ENCODE measurements at places on chromosomes 2 and 18.

- DNase-seq = no peak
These were observed 92.9 kb downstream of the MAP4K4 start for GRCh38 chr2:101790416-101790815.

DNA sequence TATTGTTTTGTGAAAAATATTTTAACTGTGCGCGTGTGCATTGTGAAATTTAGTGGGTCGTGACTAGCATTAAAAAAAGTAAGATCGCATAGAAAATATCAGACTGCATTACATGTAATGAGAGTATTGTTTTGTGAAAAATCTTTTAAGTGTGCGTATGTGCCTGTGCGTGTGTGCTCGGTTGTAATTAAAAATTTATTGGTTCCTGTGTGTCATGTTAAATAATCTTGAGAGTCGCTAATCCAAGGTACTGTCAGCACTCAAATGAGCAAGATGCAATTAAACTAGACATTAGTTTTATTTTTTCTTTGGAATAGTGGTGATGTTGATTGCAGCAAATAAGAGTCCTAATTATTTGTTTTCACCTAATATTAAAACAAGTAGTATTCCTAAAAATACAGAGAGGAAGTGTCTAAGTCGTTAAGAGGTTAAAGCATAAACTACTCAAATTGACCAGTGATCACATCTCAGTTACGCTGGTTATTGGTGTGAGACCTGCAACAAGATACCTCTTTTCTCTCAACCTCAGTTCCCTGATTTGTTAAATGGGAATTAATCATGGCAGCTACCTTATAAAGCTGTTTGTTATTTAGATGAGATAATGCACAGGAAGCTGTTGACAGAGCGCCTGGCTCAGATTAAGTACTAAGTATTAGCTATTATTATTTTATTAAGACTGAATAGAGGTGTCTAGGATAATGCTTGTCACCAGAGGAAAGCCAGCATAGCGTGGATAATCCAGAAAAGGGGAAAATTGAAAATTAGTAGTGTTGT lies 1.9 kb downstream of the ZDBF2 start:
- no peak for DNase-seq

GRCh38 chr18:37440206-37440605 lies 125.4 kb downstream of the CELF4 start:
- no peak for DNase-seq

GRCh38 chr2:238494573-238494961 lies 67.8 kb downstream of the ASB1 start:
- DNase-seq = no peak

DNA sequence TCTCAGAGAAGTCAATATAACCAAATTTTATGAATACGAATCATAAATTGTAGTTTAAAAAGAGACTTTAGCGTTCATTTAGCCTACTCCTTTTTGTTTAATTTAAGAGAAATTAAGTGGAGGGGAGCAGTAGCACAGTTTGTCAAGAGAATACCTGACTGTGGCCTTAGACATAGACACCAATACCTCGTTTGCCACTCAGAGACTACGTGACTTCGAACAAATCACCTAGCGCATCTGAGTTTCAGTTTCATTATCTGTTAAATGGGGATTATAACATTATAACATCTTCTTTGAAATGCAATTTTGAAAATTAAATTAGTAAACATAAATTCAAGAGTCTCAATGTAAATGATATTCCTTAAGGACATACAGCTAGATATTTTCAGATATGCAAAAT lies 581.5 kb upstream of the VRK2 start:
- no peak for DNase-seq

- no peak for DNase-seq
These were observed 126.3 kb upstream of the ID2 start for GRCh38 chr2:8555543-8555942.

- DNase-seq = no peak
These were observed 182.5 kb downstream of the TMX3 start for GRCh38 chr18:68532328-68532885.

- no peak for DNase-seq
These were observed 174.2 kb downstream of the MIB1 start for GRCh38 chr18:21914739-21915319.

GRCh38 chr2:127401757-127402695 lies 14.3 kb upstream of the MAP3K2 start:
- no peak for DNase-seq

DNA sequence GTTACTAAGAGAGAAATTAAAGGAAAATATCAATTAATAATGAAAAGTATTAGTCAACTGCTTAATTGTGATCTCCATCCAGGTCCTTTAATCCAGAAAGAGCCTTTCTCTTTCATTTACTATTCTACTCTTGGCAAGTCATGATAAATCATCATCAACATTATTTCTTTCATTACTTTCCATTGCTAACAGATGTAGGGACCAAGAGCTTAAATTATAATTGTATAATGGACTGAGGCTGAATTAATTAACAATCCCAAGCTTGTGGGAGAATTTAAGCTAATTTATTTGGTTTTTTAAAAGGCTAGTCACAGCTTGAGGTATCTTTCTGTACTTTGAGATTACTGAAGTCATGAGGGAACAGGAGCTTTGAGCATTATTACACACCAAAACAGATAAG lies 223.9 kb downstream of the ERBB4 start:
- no peak for DNase-seq

DNA sequence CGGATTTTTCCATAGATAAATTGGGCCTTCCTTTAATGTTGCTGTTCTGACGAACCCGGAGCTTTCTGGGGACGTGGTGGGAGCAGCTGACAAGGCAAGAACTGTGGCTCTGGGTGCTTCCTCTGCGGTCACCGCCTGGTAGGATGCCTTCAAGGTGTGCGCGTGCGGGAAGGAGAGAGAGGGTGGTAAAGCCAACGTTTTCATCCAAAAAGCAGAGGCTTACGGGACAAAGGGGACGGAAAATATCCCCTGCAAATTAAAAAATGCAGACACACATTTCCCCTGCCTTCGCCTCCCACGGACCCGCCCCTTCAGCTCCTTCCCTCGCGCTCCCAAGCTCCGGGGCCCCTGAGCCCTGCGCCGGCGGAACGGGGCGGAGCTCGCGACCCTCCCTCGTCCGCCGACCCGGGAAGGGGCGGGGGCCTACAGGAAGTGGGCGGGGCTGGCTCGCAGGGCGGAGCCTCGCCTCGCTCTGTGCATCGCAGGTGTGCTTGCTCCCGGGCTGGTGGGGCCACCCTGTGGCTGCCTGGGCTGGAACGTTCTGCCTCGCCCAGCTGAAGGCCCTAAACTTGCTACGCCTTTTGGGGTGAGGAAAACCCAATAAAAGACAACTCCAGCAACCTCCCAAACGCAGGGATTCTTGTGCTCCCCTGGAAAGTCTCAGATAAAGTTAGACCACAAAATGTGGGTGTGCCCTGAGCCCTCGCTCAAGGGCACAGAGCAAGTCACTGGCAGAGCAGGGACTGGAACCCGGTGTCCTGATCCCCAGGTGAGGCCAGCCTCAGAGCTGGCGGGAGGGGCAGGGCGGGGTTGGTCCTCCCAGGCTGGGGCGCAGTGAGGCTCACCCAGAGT lies 25.4 kb upstream of the SLC66A3 start:
- peak; percentile 81 for DNase-seq

DNA sequence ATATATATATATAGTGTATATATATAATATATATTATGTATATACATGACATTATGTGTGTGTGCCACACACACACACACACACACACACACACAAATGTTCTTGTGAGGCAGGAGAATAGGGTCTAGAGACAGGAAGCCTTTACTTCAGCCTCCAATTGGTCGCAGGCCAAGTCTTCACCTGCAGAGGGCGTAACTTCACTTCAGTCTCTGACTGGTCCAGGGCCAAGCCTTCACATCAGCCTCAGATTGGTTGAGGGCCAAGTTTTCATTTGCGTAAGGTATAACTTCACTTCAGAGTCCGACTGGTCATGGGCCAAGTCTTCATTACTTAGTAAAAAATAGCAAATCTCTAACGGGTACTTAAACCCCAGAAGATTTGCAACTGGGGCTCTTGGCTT lies 13.2 kb upstream of the SS18 start:
- no peak for DNase-seq

- DNase-seq = no peak
These were observed 534.3 kb downstream of the ADCYAP1 start for GRCh38 chr18:1438967-1439366.

DNA sequence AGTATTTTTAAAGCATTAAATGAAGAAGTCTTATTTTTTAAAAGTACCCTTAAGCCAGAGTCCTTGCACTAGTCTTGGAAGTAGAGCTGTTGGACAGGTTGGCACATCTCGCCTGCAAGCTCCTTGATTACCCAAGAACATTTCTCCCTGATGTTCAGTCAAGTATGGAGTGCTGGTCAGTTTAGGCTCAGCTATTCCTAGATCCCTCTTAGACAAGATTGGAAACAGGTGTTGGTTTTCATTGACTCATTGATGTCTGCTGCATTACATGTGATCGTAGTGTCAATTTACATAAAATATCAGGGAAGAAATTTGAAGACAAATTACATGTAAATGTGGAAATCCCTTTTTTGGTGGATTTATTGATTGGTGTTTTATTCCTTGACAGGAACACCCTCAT lies 170.4 kb downstream of the ZNF407 start:
- no peak for DNase-seq

DNA sequence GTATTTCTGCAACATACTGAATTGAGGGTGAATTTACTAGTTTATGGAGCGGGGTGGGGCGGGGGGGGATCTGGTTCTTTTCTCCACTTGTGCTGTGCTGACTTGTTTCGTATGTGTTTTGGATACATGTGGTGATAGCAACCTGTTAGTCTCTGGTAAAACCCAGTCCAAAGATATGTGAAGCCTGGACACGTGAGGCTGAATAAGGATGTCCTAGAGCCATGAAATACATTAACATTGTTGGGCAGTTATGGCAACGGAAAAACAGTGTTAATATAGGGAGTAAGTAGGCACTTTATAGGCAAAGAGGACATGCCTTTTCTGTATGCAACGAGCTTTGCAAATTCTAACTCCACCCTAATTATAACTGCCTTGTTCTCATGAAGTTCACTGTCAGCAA lies 42.1 kb upstream of the NEMP2 start:
- no peak for DNase-seq

DNA sequence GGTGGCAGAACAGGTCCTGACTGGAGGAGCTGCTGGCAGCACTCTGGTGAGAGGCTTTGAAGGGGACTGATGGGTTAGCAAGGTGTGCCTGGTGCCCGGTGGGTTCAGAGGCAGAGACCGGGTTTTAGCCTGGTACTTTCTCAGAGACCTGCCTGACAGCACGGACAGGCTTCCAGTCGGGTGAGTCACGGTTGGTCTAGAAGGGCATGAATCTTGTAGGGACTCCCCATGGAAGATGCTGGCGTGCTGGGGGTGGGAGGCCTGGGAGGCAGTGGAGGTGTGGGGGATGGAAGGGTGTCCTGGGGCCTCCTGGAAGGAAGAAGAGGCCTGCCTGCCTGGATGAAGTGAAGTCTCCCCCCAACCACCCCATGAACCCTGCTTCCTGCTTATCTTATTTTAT lies 52.6 kb downstream of the ACKR3 start:
- DNase-seq = no peak

DNA sequence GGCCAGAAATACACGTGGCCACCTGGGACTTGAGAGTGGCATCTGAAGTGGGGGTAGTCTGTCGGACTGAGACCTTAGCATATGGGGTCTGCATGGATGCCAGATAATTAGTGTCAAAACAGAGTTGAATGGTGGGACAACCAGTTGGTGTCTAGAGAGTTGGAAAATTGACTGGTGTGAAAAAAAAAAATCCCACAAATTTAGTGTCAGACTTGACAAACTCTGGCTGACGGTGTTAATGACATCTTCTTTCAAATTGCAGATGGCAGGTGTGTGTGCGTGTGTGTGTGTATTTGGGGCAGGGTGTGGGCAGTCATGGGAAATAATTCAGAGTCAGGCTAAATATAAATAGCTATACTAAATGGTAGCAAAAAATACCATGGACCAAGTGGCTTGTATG lies 365.4 kb upstream of the RGPD4 start:
- DNase-seq = no peak

DNA sequence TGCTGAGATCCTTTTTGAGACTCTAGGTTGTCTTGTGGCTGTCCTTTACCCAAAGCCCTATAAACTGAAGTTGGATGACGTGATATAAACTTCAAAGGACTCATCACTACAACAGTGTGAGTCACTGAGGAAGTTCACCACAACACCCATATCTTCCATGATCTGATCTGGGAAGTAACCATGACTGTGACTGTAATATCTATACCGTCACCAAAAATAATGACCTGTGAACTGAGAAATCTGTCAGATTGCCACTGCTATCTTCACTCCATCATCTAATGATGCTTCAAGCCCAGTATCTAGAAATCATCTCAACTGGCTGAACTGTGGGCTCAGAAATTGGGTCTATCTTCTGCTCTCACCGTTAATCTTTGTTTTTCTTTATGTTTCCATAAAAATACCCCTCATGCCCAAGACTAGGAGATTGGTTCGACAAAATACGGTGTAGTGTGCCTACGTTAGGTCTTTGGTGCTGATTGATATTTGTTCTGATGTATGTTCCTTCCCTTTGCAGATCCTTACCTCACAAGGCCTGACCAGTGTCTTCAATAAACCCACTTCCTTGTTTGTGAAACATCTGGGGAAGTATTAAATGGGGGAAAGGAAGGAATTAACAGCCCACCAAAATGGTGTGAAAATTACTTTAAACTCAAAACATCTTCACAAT lies 78.2 kb downstream of the MYL12B start:
- no peak for DNase-seq

DNA sequence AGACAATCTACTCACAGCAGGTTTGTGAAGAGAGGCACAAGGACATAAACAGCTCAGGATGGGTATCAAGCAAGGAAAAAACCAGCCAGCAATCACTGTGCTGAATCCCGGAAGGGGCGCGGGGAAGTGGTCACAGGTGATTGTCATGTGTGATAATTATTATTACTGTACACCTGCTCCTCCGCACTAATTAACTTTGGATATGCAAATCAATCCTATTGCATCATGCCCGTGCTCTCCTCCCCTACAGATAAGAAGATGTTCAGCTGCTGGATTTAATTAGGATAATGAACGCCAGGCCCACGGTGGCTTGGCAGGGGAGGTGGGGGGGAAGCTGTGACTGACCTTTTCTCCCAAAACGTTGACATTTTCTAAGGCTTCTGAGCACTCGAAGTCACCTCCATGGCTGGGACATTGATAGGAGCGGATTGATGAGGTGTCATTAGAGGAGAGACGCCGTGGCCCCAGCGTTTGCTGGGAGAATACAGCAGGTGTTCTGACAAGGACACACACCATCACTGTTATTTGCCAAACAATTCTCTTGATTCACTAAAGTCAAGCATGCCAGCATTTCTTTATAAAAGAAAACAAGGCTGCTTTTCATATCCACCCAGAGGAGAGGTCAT lies 160.3 kb upstream of the VRK2 start:
- peak; percentile 47 for DNase-seq

DNA sequence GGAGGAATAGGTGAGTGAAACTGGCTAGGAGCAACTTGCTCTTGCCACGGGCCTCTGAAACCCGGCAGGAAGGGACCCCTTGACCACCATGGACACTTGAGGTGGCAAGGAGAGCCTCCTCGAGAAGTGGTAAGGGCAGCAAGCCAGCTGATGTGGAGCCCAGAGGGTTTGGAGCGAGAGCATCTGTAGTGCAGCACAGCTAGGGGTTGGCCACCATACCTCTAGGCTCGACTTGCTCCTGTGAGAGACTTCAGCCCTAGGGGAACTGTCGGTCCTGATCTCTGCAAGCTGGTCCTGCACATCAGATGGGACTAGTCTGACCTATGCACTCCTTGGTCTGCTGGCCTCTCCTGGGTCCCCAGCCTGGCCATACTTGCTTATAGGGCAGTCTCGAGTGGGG lies 158.4 kb downstream of the CCDC178 start:
- no peak for DNase-seq
